ENCODE measurements at places on chromosomes 12 and 14. TPM values are rescaled to one million over a fixed set of nuclear protein-coding genes. Genes with fewer than 3 reads are reported as not detected.

The PARP2 gene
- total RNA-seq: 13.6 TPM

DNA sequence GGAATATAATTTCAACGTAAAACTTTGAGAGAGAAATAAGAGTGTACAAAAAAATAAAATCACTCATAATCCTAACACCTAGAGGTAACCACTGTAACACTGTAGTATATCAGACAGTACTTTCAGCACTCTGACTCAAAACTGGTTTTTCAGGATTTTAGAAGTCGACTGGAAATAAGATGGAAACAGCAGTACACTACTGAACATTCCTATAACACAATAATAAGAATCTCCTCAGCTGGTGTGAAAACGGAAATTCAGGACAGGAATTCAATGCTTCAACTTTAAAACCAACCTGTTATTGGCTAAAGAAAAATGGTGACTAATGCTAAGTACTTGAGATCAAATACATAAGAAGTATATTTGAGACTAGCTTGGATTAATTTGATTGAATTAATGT lies 12.3 kb upstream of the PITPNM2 start:
- H3K4me1 ChIP-seq: no peaks in the 10 kb centered on the region
- H3K27ac ChIP-seq: no peak overlapping the region

The CLEC4E gene
- 2.8 TPM for total RNA-seq

- H3K4me1 ChIP-seq: no peaks in the 10 kb centered on the region
- no peak overlapping the region for H3K4me3 ChIP-seq
- H3K27me3 ChIP-seq: peaks cover 10% of the 10 kb centered on the region
- H3K27ac ChIP-seq: no peak overlapping the region
- no peaks in the 10 kb centered on the region for H3K36me3 ChIP-seq
- no peak for DNase-seq
These were observed 178.6 kb downstream of the KSR2 start for GRCh38 chr12:117790198-117790597.

The FGF23 gene
- not detected for total RNA-seq

DNA sequence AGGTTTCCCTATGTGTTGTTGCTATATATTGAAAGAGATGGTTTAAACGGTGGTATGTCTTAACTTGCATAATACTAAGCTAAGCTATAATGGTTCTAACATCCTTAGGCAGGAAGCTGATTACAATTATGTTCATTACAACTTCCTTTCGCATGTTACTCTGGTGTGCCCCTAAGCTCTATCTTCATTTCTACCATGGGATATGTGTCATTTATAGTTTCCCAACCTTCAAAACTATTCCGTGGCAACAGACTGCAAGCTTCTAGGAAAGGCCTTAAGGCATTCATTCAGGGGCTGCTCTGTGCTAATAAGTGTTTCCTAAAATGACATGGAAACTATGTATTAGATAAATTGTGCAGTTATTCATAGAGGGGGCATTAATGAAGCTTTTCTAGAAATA lies 294.6 kb downstream of the GXYLT1 start:
- no peaks in the 10 kb centered on the region for H3K36me3 ChIP-seq
- no peak for DNase-seq
- no peaks in the 10 kb centered on the region for H3K27me3 ChIP-seq
- no peak overlapping the region for H3K27ac ChIP-seq
- H3K4me1 ChIP-seq: no peaks in the 10 kb centered on the region
- H3K4me3 ChIP-seq: no peak overlapping the region

The ADGRD1 gene
- total RNA-seq: 157 TPM

GRCh38 chr12:130993759-130994670 lies 40.3 kb downstream of the ADGRD1 start:
- H3K27ac ChIP-seq: no peak overlapping the region
- H3K4me1 ChIP-seq: no peaks in the 10 kb centered on the region
- DNase-seq: no peak
- no peaks in the 10 kb centered on the region for H3K27me3 ChIP-seq

- DNase-seq: no peak
- no peak overlapping the region for H3K4me3 ChIP-seq
- no peaks in the 10 kb centered on the region for H3K27me3 ChIP-seq
- H3K27ac ChIP-seq: no peak overlapping the region
These were observed 279.6 kb downstream of the RERGL start for GRCh38 chr12:17810399-17810798.

The CCDC175 gene
- total RNA-seq: not detected

- no peaks in the 10 kb centered on the region for H3K27me3 ChIP-seq
- peaks cover 71% of the 10 kb centered on the region for H3K4me1 ChIP-seq
- H3K4me3 ChIP-seq: no peak overlapping the region
These were observed 8.6 kb upstream of the ASB2 start for GRCh38 chr14:93984987-93985410.

DNA sequence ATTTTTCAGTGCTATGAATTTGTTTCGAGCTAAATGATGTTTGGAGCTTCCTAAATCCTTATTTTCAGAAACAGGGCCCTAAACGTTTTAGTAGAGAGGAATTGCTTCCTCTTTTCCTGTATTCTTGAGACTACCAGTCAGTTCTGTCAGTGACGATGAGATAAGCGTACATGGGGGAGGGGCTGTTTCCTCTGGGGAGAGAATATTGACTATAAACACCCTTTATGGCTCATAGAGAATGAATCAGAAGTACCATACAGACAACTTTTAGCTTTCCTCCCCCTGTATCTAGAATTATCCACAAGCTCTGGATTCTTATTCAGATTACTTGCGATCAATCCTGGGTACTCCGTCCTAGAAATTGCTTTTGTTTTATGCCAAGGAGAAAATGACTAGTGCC lies 5.1 kb downstream of the TBK1 start:
- no peak overlapping the region for H3K4me3 ChIP-seq
- peaks cover 33% of the 10 kb centered on the region for H3K4me1 ChIP-seq
- H3K27ac ChIP-seq: no peak overlapping the region

DNA sequence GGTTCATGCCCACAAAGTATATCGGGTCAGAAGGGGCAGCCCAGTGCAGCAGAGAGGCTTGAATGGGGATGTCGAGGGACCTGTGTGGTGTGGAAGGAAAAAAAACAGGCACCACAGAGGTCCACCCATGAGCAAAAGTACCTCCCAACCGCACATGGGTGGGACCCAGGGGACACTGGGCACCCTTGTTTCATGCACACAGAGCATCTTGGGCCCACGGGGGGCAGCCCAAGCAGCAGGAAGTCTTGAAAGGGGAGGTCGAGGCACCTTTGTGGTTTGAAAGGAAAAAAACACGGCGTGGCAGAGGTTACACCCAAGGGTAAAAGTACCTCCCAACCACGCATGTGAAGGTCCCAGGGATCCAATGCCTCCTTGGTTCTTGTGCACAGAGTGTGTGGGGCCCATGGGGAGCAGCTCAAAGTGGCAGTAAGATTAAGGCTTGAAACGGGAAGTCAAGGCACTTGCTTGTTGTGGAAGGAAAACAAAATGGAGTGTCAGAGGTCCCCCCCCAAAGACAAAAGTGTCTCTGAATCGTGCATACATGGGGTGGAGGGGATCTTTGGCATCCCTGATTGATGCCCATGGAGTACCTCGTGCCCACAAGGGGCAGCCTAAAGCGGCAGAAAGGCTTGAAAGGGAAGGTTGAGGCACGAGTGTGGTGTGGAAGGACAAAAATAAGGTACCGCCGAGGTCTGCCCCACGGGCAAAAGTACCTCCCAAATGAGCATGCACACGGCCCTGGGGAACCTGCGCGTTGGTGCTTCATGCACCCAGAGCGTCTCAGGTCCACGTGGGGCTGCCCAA lies 575.5 kb downstream of the ALG10 start:
- H3K4me1 ChIP-seq: no peaks in the 10 kb centered on the region
- no peaks in the 10 kb centered on the region for H3K36me3 ChIP-seq
- H3K4me3 ChIP-seq: no peak overlapping the region
- H3K27me3 ChIP-seq: no peaks in the 10 kb centered on the region

DNA sequence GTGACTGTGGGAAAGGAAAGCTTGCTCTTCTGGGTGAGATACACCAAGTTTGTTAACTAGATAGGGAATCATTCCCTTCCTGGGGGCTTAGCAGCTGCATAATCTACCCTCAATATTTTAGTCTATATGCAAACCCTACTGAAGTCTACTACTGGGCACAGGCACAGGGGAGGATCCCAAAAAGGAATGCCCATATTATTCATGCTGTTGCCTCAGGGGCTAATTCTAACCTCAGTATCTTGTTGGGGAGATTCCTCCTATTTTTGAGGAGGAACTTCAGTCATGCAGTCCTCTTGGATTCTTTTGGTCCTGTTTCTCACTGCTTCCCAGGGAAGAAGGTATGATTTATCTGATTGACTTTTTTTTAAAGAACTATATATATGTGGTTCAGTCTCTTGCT lies 58.9 kb upstream of the ANKS1B start:
- no peak for DNase-seq
- H3K4me3 ChIP-seq: no peak overlapping the region
- H3K27ac ChIP-seq: no peak overlapping the region
- peaks cover 3% of the 10 kb centered on the region for H3K36me3 ChIP-seq

DNA sequence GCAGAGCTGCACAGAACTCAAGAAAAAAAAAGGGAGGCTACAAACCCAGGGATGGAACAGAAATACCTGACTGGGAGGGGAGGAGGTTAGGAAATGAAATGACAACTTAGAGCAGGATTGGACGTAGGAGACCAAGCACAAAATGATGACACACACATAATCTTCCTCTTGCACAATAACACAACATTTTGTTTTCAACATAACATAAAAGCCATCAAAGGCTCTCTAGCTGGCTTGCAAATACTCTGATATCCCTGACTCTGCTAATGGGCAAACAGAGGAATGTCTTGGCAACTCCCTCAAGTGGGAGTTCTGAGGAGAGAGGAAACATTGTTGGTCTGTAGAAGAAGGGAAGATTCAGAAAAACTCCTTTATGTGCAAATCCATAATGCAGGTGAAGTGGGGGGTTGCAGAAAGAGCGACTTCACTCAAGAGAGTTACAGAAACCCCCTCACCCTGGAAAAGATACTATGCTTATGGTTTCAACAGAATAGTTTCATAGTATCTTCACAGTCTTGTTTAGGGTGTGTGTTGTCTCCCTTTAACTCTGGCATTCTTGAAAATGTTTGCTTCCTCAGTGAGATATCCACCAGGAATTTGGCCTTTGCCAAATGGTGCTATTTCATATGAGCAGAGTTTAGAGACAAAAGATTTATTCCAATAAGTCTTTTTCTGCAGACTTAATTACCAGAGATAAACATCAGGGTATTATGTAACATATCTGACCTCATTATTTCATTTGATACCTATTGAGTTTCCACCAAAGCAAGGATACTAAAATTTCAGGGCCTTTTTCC lies 43.8 kb upstream of the LTBP2 start:
- H3K36me3 ChIP-seq: no peaks in the 10 kb centered on the region
- no peaks in the 10 kb centered on the region for H3K4me1 ChIP-seq
- H3K4me3 ChIP-seq: no peak overlapping the region
- no peak overlapping the region for H3K27ac ChIP-seq

The FAM222A gene
- total RNA-seq: 7.2 TPM

- DNase-seq: no peak
- no peaks in the 10 kb centered on the region for H3K36me3 ChIP-seq
- H3K4me3 ChIP-seq: no peak overlapping the region
- H3K27ac ChIP-seq: peak overlapping the region; percentile 66
These were observed 241.7 kb downstream of the ZFP36L1 start for GRCh38 chr14:68551045-68551683.

DNA sequence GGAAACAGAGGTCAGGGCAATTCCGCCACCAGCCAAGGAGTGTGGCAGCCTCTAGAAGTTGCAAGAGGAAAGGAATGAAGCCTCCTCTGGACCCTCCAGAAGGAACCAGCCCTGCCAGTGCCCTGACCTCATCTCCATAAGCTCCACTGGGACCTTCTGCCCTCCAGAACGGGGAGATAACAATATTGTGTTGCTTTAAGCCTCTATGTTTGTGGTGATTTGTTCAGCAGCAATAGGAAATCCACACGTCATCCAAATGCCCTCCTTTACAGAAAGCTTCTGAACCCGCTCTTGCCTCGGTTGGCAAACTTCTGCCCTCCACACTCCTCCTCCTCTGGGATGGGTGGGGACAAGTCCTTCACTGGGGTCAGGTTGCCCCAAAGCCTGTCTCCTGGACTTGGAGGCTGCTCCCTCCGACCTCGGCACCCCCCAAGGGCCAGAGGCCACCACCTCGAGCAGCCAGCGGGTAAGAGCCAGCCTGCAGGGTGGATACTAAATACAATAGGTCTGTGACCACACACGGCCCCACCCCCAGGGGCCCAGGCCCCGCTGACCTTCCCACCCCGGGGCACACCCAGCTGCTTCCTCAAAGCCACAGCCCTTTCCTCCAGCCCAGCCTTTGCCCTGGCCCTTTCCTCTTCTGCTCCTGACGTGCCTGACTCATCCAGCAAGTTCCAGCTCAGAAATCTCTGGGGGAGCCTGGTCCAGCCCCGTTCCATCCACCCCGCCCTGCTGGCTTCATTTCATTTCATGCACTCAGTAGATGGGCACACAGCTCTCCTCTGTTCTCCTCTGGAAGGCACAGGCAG lies 58.7 kb upstream of the NCOR2 start:
- no peaks in the 10 kb centered on the region for H3K36me3 ChIP-seq
- H3K4me1 ChIP-seq: peaks cover 31% of the 10 kb centered on the region
- H3K4me3 ChIP-seq: no peak overlapping the region
- no peaks in the 10 kb centered on the region for H3K27me3 ChIP-seq

- no peaks in the 10 kb centered on the region for H3K27me3 ChIP-seq
- no peak overlapping the region for H3K27ac ChIP-seq
- H3K4me1 ChIP-seq: peaks cover 48% of the 10 kb centered on the region
- H3K4me3 ChIP-seq: no peak overlapping the region
- DNase-seq: no peak
These were observed 11.6 kb upstream of the CCDC85C start for GRCh38 chr14:99615497-99616157.

- no peaks in the 10 kb centered on the region for H3K27me3 ChIP-seq
- no peaks in the 10 kb centered on the region for H3K36me3 ChIP-seq
- no peak overlapping the region for H3K4me3 ChIP-seq
- H3K4me1 ChIP-seq: peaks cover 12% of the 10 kb centered on the region
- DNase-seq: no peak
- no peak overlapping the region for H3K27ac ChIP-seq
These were observed 90.4 kb downstream of the SLC24A4 start for GRCh38 chr14:92413379-92413778.

GRCh38 chr14:81122326-81122725 lies 98.4 kb downstream of the GTF2A1 start:
- H3K36me3 ChIP-seq: no peaks in the 10 kb centered on the region
- DNase-seq: no peak
- H3K27ac ChIP-seq: no peak overlapping the region

GRCh38 chr14:28946267-28946666 lies 179.7 kb downstream of the FOXG1 start:
- no peak for DNase-seq
- H3K4me1 ChIP-seq: no peaks in the 10 kb centered on the region
- H3K27me3 ChIP-seq: no peaks in the 10 kb centered on the region
- H3K36me3 ChIP-seq: no peaks in the 10 kb centered on the region

The STXBP6 gene
- 49.0 TPM for total RNA-seq

DNA sequence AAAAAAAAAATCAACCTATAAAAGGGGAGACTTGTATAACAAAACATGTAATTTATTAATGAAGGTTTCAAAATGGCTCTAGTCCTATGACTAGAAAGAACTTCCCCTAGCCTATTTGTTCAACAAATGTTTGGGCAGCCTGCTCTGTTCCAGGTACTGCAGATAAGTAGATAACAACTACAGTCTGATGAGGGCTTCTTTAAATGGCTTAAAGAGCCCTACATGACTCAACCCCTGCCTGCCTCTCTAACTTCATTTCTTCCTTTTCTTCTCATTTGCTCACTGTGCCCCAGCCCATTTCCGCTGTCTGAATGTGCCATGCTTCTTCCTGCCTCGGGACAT lies 21.5 kb downstream of the ALDH6A1 start:
- peaks cover 74% of the 10 kb centered on the region for H3K36me3 ChIP-seq
- H3K4me1 ChIP-seq: no peaks in the 10 kb centered on the region
- no peak overlapping the region for H3K4me3 ChIP-seq
- H3K27me3 ChIP-seq: no peaks in the 10 kb centered on the region

The SERPINA6 gene
- total RNA-seq: not detected

The STON2 gene
- 9.8 TPM for total RNA-seq

The RAB2B gene
- 21.5 TPM for total RNA-seq

Data from heart right ventricle (tissue), 16 donors.